ENCODE measurements at places on chromosomes 2 and 18.

DNA sequence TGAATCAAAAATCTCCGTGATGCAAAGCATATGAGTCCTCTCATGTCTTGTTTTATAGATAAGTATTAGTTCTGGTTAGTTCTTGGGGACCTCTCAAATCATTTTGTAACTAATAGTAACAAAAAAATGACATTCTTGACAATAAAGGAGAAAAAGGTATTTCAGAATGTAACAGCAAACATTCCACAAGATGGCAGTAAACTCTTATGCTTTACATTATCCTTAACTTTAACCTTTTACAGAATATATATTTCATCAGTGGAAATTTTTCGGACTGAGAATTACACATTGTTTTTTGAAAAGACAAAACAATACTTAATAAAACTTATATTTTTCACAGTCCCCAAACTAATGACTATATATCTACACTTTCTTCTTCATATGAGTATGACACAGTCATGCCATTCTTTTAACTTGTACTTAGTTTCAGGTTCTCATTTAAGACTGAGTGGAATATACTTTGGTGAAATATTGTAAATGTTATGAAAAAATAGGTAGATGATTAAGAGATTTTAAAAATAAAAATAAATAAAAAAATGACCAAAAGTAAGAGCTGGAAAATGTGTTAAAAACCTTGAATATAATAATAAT lies 142.9 kb upstream of the NXPH2 start:
- DNase-seq, result no peak

GRCh38 chr18:48836806-48837615 lies 113.8 kb downstream of the SMAD7 start:
- no peak for DNase-seq

GRCh38 chr2:131115752-131116151 lies 10.6 kb downstream of the PLEKHB2 start:
- no peak for DNase-seq

DNA sequence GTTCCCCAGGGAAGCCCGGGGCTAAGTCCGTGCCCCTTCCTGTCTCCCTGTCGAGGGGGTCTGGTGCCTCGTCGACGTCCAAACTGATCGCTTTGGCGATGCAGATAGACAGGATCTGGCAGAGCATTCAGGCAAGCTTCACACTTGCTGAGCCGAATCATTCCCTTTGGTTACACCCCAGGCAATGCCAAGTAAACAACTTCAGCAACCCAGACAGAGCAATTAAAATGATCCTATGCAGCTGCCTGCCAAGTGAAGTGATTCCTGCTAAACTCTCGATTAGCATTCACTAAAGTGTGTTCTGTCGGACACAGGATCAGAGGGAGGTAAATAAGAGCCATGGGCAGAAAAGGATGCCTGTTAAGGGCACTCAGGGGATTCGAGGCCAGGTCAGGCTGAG lies 108.2 kb upstream of the RAB12 start:
- DNase-seq, result no peak

DNA sequence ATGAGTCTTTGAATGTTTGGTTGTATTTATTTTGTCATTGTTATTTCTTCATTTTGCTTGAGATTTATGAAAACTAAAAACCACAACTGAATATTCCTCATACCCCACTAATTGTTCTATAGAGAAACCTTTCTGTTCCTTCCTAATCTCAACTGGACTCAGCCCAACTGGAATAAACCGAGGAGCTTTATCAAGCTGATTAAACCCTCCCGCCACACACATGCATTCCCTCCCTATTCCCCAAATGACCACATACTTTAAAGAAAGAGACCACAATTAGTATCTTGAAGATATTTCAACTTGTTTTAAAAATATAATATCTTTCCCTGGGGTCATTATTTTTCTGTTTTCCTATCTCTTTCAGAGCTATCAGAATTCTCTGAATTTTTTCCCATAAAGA lies 107.5 kb downstream of the OSR1 start:
- DNase-seq, result no peak

DNA sequence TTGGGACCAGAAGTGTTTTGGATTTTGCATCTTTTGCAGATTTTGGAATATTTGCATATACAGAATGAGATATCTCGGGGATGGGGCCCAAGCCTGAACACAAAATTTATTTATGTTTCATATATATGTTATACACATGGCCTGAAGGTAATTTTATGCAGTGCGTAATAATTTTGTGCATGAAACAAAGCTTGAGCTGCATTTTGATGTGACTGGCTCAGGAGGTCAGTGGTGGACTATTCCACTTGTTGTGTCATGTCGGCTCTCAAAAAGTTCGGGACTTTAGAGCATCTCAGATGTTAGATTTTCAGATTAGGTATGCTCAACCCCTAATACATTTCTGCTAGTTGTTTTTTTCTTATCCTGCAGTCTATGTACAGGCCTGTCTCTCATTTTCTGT lies 145.4 kb downstream of the FAM210A start:
- no peak for DNase-seq
